ENCODE measurements at places on chromosomes 3 and 15. TPM values are rescaled to one million over a fixed set of nuclear protein-coding genes. Genes with fewer than 3 reads are reported as not detected.

DNA sequence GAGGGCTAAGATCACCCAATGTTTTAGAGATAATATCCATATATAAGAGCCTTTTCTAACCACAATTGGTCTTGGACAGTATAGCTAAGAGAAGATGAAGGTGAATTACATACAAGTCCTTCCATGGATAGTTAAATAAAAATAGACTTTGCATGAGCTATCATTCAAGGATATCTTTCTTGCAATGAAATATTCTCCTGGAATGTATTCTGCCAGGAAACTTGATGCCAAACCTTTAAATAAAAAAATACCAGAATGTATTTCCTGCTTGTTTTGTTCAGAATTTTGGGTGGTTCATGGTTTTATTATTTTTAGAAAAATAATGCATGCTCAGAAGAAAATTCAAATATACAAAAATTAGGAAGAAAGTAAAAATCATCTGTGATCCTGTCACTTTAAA is 88.8 kb upstream of the PPIB start:
- DNase-seq: no peak

- DNase-seq: no peak
Measured at GRCh38 chr3:40129981-40130380, 179.5 kb upstream of the EIF1B start.

DNA sequence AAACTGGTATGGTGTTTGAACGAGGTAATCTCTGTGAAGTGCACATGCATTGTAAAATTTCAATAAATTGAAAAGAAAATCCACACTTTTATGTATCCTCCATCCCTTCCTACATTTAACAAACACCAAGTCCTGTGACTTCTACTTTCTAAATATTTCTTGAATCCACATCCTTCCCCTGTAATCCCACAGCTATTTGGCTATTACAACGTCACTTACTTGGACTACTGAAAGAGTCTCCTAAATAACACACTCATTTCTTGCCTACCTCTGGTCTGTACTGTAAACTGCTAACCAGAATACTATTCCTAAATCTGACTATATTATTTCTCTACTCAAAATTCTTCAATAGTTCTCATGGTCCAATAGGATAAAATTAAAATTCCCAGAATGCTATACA is 176.1 kb downstream of the NEK10 start:
- DNase-seq: no peak

DNA sequence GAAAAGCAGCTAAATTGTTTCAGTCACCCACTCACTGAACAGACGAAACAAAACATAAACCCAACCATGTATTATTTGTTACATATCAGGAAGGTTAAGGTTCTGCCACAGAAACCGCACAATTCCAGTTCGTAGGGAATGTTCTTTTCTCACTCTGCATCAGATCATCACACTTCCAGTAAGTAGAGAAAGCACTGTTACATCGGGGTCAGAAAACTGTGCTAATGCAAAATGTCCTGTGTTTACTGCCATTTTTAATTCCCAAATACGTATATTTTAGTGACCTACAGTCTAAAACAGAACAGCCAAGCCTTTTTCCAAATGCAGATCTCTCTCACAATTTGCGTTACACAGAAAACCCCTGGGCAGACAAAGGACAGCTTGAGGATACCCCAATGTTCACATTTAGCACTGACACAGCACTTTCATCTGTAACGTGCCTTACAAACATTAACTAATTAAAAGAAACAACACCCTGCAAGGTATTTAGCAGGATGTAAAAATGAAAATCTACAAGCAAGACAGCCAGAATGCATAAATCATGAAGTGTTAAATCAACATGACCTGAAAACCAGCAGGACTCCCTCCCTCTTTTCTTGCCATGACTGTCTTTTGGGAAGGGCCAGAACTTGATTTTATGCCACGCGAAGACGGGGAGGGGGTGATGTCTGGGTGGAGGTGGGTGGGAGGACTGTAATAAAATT is 34.8 kb upstream of the SKIL start:
- no peak for DNase-seq

The ISG20 gene
- 125 TPM for total RNA-seq

DNA sequence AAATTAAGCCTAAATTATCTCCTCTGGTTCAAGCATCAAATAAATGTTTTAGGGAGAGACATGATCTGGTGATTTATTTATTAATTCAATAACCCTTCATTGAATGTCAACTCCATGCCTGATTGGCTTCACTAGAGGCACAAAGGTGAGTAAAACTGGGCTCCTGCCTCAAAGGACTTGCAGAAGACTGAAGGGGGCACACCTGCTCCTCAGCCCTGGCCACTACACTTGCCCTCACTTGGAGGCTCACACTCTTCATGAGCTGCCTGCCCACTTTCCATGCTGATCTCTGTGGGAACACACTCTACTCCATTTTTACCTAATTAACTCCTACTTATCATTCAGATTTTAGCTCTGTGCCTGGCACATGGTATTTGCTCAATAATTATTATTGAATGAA is 84.4 kb upstream of the KCNMB2 start:
- DNase-seq: no peak

The ABHD6 gene
- total RNA-seq: 43.5 TPM

DNA sequence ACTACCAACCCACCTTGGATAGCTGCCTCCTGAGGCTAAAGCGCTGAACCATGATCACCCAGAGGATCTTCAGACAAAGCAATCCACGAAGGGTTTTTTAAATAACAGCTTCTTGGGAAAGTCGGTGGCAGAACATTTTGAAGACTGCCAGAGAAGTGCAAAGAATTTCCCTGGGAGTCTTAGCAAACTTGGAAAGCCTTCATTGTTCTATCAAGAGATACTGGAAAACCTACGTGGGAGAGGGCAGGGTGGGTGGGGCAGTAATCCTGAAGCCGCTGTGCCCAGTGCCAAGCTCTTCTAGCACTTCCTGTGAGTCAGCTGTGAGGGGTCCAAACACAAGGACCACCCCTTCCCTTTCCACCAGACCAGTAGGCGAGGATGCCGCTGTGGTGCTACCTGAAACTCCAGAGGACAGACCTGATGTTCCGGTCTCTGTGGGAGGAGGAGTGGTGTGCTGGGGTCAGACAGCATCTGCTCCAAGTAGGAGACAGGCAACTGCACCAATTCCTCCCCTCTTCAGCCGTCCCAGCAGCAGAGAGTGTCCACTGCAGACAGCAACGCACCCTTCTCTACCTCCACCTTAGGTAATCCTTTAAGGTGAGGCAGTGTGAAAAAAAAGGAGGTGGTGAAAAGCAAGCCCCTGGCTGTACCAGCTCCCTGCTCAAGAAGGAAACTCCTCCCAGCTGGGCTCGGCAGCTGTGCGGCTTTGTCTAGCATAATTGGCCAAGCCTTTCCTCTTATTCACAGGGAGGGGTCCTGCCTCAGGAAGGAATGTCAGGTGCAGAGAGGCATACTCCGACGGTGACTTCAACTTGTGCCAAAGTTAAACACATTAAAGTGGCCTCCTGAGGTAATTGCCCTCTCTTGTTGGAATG is 99.0 kb downstream of the TMCC1 start:
- DNase-seq: no peak

- DNase-seq: no peak
Measured at GRCh38 chr15:23444269-23444668, 2.8 kb downstream of the GOLGA6L2 start.

GRCh38 chr3:67305922-67306321 is 307.8 kb downstream of the KBTBD8 start:
- no peak for DNase-seq

The MASP1 gene
- not detected for total RNA-seq

DNA sequence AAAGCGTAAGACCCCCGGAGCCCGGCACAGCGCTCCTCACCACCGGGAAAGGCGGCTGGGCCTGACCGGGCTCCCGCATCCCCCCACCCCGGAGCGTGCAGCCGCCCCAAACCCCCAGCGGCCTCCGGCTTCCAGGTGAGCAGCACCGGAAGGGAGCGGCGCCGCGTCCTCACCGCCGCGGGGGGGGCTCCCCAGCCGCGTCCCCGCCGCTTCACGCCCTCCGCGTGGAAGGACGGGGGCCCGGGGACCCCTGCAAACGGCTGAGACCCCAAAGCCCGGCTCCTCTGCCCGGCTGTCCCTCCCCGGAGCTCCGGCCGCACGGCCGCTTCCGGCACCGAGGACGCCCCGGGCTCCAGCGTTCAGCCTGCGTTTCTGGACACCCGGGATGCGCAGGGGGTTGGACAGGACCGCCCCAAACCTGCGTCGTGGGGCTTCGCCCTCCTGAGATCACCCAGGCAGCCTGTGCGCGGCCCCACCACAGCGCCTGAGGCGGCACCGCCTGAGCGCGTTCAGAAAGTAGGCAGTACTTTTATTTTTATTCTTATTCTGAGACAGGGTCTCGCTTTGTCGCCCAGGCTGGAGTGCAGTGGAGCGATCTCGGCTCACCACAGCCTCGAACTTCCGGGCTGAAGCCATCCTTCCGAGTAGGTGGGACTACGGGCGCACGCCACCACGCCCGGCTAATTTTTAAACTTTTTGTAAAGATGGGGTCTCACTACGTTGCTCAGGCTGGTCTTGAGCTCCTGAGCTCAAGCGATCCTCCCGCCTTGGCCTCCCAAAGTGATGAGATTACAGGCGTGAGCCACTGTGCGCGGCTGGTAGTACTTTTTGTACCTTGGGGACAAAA is 51.6 kb upstream of the BLM start:
- peak; percentile 62 for DNase-seq

DNA sequence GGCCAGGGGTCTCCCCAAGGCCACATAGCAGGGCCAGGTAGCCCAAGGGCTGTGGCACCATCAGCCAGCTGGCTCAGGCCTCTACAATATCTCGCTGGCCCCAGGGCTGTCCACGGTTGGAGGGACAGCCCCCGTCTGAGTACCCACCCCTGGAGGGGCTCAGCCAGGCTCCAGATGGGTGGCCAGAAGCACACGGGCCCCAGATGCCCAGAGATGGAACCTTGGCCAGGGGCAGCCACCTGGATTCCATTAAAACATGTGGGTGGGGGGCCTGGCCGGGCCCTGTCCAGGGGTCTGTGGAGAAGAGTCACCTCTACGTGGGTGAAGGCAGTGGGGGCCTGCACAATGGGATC is 8.4 kb downstream of the CSPG4 start:
- DNase-seq: no peak

The SLC9C1 gene
- 0.64 TPM for total RNA-seq

The TMCO5A gene
- total RNA-seq: not detected

The FES gene
- 0.16 TPM for total RNA-seq

GRCh38 chr3:13533885-13534301 is 15.0 kb upstream of the FBLN2 start:
- DNase-seq: no peak

- peak; percentile 69 for DNase-seq
Measured at GRCh38 chr3:150763841-150764483, 993 bp upstream of the SIAH2 start.

- no peak for DNase-seq
Measured at GRCh38 chr3:65748326-65748725, 290.4 kb downstream of the MAGI1 start.

The AADAC gene
- not detected for total RNA-seq

The CILP gene
- 0.13 TPM for total RNA-seq

Data from SK-MEL-5 (cell line).